ELR (cell line): ENCODE measurements at places on chromosomes 6 and 20.
A peak's percentile ranks its signal among the peaks of the same experiment; 100 is the strongest.

GRCh38 chr6:42726485-42727086 lies 4.2 kb upstream of the PRPH2 start:
- peak; percentile 88 for DNase-seq

GRCh38 chr6:168634541-168635328 lies 193.8 kb downstream of the SMOC2 start:
- DNase-seq: no peak

- no peak for DNase-seq
These were observed 120.9 kb upstream of the IFNGR1 start for GRCh38 chr6:137339929-137340559.

DNA sequence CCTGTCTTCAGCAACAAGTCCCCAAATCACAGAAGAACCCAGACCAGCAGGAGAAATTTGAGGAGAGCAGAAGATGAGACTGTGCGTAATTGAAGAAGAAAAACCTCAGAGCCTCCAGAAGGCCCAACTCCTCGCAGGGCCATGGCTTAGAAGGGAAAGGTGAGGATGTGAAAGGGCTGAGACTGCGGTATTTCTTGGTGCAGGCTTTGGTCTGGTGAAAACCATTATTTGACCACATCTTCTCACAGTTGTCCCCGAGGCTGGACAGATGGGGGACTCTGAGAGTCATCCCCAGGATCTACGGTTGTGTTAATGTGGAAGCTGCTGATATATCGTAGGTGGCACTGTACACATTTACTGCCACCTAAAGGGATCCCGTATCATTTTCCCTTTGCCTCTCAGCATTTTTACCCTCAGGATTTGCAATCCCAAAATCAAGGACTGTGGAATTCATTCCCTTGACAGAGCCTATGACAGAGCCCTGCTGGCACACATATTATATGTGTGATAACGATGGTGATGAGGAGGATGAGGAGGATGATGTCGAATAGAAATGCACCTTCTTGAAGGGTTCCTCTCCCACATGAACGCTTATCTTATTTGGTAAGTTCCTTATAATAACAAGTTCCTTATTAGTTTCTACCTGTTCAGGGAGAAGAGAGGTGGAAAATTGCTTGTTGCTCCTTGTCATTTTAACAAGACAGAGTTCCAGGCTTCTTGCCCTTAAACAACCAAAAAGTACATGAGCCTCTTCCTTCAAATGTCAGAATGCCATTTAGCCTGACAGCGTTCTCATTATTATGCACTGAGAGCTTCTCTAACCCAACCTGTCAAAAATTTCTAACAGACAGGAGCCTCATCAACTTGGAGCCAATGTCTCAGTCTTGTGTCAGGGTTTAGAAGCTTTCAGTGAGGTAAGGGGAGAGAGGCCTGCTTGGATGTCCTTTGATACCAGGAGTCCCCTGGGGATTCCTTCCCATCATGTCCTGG lies 135.8 kb downstream of the PXDC1 start:
- no peak for DNase-seq

- no peak for DNase-seq
These were observed 83.6 kb upstream of the CHD6 start for GRCh38 chr20:41701588-41702348.
